ENCODE measurements at places on chromosomes 5 and 9.

GRCh38 chr5:65880496-65881072 lies 45.8 kb upstream of the ERBIN start:
- peak; percentile 77 for DNase-seq

DNA sequence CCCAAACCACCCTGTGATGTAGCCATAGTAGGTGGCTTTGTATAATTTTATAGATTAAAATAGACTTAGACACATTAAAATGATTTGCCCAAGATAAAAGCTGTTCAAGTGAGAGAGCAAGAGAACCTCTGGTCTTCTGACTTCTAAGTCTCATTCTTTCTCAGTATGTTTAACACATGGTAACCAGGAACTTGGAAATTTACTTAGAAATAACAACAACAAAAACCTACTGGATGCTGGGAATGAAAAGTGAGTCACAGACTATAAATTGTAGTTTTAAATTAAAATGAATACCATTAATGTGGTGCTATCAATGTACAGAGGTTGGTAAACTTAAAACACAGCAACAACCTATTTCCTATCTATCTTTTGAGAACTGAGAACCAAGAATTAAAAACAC lies 30.4 kb downstream of the HMGCR start:
- no peak for DNase-seq

GRCh38 chr5:157143127-157143971 lies 684 bp upstream of the MED7 start:
- peak; percentile 89 for DNase-seq

DNA sequence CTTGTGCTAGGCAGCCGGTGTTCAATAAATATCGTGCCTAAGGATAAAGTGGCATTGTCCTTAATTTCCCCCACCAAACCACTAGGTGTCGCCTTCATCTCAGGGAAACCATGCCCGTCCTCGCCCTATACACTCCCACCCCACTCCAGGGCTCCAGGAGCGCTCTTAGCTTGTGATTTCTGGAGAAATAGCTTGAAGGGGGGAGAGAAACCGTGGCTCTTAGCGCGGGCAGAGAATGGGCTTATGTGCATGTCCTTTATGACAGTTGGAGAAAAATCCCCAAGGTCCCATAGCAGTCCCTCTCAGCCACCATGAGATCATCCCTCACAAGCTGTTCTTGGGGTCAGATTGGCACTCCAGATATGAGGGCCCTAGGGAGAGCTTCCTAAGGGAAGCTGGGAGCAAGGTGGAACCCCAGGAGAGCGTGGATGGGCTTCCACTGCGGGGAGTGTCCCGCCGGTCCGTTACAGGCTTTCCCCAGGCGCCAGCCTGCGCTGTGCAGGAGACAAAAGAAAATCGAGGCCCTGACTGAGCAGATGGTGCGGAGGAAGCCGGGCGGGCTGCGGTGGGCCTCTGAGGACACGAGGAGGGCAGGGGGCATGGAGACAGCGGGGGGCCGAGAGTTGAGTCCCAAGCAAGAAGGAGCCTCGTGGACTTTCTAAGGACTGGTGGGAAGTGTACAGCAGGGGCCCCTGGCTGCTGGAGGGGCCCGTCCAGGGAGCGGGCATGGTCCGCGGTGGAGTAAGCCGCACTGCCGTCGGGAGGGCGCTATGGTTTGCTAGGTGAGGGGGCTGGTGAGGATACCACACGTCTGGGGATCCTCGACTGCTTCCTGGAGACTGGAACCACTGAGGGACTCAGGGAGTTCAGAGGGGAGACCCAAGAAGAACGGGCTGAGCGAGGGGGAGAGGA lies 750 bp upstream of the NPR2 start:
- DNase-seq = peak; percentile 97

- DNase-seq = no peak
Measured at GRCh38 chr5:94244921-94245320, 373.5 kb downstream of the KIAA0825 start.

- DNase-seq = no peak
Measured at GRCh38 chr9:3181049-3181953, 337.4 kb upstream of the PUM3 start.

DNA sequence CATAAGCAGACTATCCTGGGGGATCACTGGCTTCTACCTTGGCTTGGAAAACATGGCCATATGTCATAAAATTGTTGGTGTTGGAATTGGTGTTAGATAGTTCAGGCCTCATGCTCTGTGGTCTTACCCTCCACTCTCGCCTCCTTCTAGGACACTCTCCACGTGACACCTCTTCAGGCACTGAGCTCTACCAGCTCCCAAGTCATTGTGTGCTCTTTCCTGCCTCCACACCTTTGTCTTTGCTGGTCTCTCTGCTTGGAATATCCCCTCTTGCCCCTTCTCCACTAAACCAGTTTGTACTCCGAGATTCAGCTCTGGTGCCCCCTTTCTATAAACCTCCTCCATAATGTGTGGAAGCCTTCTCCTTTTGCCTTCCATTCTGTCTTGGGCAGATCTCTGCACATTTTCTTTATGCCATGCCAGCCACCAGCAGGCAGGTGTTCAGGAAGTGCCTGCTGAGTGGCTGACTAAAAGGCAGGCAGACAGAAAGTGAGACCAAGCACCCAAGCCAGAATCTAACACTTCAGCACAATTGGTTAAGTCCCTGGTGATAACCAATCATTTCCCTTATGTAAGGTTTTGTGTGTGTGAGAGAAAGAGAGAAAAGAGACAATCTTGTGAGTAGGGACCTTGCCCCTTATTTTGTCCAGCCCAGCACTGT lies 37.7 kb downstream of the SAR1B start:
- DNase-seq = no peak

GRCh38 chr5:149113669-149114068 lies 27.6 kb upstream of the ABLIM3 start:
- no peak for DNase-seq

GRCh38 chr9:17191082-17191481 lies 56.2 kb downstream of the CNTLN start:
- DNase-seq = no peak

- no peak for DNase-seq
Measured at GRCh38 chr9:38350529-38350928, 42.0 kb upstream of the ALDH1B1 start.

GRCh38 chr5:147921136-147921535 lies 14.8 kb upstream of the C5orf46 start:
- DNase-seq = no peak

- no peak for DNase-seq
Measured at GRCh38 chr9:33414889-33415500, 12.6 kb upstream of the AQP7 start.

GRCh38 chr5:177476531-177477233 lies 3.2 kb upstream of the DBN1 start:
- DNase-seq = peak; percentile 90

GRCh38 chr5:172668594-172669071 lies 27.6 kb downstream of the NEURL1B start:
- DNase-seq = no peak

- peak; percentile 54 for DNase-seq
Measured at GRCh38 chr5:151684690-151685361, 1.9 kb downstream of the SPARC start.

GRCh38 chr5:15789642-15790041 lies 289.7 kb downstream of the FBXL7 start:
- DNase-seq = no peak

DNA sequence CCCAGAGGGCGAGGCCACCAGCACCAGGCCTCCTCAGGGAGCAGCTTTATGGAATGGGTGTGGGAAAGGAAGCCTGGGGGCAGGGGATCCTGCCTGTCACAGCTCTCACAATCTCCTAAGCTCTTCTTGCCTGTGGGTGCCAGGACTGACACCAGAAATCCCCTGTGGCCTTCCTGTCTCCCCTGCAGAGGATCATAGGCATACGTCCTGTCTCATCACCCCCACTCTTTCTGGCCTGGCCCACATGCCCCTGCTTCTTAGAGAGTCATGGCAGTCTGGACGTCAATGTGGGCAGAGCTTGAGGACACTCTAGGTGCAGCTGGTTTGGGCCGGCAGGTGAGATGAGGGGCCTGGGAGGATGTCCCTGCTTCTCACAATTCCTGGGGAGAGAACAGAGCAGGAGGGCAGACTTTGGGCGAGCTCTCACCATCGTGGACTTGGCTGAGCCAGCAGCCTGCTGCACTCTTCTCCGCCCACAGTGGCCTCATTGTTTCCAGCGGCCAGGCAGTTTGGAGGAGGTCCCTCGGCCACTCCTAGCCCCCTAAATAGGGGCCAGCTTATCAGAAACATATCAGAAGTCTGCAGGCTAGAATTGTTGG lies 67.3 kb upstream of the ZFR start:
- no peak for DNase-seq

DNA sequence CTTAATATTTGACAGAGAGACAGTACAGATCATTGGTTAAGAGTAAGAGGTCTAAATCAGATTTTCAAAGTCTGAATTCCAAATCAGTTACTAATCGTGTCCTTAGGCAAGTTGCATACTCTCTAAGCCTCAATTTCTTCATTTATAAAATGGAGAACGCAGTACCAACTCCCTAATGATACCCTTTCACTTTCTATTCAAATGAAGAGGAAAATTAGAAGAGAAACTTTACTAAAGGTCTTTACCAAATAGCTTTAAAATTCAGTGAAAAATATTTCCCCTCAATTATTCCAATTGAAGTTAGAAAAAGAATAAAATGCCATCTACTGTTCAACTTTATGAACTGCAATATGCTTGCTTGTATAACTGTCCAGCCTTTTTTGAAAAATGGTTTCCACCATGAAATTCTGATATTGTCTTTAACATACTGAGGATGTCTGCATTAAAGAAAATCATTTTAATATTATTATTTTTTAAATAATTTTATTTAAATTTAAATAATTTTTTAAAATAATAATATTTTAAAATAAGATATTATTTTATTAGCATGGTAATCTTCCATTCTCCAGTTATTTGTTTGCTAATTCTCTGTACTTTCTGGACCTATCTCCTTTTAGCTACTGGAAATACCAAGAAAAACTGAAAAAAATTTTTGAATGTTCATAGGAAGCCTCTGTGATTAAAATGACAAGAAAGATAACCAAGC lies 36.0 kb downstream of the POC5 start:
- no peak for DNase-seq

All from osteoblast (primary cell).